ENCODE measurements at places on chromosomes 7 and 10.

- DNase-seq = no peak
Observed at GRCh38 chr10:112958275-112958995, 8.4 kb downstream of the TCF7L2 start.

GRCh38 chr7:102830197-102830596 is 81.4 kb downstream of the FAM185A start:
- DNase-seq = no peak

GRCh38 chr10:61389887-61390286 is 63.3 kb downstream of the TMEM26 start:
- no peak for DNase-seq

DNA sequence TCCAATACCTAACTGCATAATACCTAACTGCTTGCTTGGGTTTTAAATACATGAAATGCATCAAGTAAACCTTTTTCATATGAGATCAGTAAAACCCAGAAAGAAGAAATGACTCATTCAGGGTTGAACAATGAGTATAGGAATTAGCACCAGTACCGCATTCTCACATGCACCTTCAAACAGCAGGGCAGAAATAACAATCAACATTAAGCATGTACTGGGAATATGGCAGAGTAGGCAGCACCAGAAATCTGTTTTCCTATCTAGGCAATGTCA is 850.3 kb upstream of the SORCS1 start:
- no peak for DNase-seq

GRCh38 chr10:48299066-48299465 is 7.4 kb upstream of the MAPK8 start:
- no peak for DNase-seq

DNA sequence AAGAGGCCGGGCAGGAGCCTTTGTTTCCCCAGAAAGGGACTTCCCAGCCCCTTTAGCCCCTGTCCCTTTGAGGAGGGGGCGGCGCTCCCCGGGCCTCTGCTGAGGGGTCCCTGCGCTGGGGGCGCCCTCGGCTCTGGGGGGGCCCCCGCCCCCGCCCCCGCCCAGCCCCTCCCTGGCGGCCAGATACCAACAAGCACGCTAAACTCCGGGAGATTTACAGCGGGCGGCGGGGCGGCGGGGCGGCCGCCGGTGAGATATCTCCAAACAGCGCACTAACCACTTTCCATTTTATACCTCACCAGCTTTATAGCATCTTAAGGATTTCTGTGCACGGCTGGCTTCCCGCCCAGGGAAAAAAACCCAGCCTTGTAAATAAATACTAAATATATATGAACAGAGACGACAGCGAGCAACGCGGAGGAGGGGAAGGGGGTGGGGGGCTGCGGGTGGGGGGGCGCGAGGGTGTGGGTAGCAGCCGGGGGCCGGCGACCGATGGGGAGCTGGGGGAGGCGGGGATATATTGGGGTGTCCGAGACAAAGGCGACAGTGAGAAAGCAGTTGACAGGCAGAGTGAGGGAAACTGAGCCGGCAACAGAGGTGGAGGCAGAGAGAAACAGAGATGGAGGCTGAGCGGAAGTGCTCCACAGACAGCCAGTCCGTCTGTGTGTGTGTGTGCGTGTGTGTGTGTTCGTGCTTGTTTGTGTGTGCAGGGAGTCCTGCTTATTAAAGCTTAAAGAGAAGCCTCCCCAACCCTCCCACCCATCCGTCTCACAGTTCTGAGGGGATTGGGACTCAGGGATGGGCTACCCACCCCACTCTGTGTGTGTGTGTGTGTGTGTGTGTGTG is 85.8 kb downstream of the HIF1AN start:
- DNase-seq = no peak

DNA sequence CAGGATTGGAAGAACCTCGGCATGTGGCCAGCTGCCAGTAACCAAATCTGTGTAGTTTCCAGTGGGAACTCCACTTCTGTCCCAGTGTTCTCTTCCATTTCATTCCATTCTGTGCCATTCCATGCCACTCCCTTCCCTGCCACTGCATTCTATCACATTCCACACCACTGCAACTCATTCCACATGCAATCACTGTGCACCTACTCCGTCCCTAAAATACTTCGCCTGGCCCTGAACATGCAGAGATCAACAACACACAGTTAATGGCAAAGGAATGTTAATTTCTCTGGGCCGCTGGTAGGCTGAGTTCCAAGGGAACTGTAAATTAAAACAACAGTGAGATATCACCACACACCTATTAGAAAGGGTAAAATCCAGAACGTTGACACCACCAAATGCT is 64.8 kb downstream of the AKR1B1 start:
- no peak for DNase-seq

DNA sequence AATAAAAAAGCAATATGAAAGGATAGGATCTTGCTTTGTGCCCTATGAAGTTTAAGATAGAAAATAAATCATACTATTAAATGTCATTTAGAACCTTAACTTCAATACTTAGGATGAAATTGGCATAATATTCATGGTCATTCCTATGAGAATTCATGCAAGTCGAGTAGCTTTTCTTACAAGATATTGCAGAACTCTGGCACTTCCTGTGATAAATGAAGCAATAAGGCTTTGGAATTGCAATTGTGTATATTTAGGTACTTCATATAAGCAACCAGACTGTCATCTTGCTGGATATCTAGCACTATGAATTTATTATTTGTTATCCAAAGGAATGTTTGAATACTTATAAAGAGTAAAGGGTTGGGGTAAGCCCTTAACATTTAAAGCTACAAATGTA is 116.5 kb downstream of the ZNF438 start:
- DNase-seq = no peak

- peak; percentile 54 for DNase-seq
Observed at GRCh38 chr10:4804465-4804864, 21.5 kb upstream of the AKR1E2 start.

DNA sequence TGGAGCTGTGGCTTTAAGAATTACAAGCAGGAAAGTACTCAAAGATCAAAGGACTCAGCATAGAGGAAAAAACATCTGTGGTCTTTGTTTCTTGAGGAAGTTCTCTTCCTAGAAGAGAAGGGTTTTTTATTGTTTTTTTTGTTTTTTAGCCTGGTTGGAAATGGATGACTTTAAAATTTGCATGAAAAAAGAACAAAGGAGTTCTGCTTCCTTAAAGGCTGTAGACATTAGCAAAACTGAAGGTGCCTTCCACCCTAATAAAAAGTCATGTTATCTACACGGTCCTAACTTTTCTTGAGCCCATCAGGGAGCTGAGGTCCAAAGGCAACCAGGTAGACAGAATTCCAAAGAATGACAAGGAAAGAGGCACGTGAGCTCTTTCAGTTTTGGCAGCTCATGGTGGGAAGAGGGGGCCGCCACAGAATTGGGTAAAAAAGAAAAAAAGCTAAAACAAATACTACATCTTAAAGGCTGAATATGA is 356.6 kb downstream of the SH2D4B start:
- no peak for DNase-seq

GRCh38 chr7:135335628-135336139 is 102.0 kb downstream of the STRA8 start:
- peak; percentile 82 for DNase-seq

DNA sequence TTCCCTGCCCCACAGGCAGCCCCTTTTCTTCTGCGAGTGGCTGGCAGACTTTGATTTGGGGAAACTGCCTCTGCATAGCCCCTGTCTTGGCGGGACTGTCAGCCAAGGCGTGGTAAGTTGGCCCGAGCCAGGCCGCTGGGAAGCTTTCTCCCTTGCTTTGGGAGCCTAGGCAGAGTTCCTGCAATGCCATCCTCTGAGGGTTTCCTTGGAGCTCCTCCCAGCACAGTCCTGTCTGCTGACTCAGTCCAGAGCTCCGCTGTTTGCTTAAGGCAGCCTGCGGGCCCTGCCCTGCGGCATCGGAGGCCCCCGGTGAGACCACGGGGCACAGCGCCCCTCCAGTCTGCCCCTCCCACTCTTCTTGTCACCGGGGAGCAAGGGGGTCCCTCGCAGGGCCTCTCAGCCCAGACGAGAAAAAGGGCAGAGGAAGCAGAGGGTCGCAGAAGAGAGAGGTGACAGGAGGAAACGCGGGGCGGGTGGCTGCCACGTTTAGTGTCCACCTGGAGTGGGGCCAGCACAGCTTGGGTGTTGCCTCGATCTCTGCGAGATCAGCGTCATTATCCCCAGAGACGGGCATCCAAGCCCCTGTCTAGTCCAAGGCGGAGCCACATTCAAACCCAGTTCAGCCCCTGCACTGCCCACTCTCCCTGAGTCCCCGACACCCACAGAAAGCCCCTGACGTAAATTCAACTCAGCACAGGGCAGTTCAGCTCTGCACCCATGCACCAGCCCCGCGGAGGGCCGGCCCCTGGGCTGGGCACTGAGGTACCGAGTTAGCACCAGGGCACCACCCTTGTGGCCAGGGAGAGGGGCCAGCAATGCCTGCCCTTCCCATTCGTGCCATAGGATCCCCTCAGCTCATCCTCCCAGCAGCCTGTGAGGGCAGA is 59.0 kb upstream of the CHST15 start:
- peak; percentile 70 for DNase-seq

DNA sequence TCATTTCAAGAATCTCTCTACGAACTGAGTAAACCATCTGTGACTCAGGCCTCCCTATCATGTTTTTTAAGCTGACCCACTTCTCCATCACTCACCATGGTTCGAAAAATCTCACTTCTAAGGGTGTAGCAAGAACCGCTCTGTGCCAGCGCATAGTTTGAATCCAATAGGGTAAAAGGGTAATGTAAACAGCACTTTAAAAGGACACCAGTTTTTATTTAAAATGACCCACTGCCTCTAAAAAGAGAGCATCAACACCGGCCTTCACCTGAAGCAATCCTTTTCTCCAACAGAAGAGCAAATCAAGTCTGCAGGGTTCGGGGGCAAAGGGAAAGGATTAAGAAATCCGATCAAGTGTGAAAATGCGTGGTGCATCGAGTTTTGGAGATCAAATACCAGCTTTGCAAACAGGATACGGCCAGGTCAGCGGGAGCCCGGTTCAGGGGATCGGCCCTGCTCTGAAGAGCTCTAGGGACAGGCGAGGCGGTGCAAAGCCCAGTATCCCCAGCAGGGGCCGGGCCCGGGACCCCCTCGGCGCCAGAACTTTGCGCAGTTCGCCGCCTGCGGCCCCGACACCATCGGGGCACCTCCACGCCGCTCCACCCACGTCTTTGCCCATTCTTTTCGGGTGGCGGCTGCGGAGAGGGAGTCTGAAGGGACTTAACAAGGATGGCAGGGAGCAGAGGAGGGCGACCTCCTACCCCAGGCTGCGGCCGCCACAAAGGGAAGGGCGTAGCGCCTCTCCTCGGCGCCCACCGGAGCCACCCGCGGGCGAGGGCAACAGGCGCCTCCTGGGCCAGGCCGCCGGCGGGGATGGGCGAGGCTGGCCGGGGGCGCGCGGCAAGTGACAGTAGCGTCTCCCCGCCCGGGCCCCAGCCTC is 842 bp downstream of the NMT2 start:
- DNase-seq = peak; percentile 73

DNA sequence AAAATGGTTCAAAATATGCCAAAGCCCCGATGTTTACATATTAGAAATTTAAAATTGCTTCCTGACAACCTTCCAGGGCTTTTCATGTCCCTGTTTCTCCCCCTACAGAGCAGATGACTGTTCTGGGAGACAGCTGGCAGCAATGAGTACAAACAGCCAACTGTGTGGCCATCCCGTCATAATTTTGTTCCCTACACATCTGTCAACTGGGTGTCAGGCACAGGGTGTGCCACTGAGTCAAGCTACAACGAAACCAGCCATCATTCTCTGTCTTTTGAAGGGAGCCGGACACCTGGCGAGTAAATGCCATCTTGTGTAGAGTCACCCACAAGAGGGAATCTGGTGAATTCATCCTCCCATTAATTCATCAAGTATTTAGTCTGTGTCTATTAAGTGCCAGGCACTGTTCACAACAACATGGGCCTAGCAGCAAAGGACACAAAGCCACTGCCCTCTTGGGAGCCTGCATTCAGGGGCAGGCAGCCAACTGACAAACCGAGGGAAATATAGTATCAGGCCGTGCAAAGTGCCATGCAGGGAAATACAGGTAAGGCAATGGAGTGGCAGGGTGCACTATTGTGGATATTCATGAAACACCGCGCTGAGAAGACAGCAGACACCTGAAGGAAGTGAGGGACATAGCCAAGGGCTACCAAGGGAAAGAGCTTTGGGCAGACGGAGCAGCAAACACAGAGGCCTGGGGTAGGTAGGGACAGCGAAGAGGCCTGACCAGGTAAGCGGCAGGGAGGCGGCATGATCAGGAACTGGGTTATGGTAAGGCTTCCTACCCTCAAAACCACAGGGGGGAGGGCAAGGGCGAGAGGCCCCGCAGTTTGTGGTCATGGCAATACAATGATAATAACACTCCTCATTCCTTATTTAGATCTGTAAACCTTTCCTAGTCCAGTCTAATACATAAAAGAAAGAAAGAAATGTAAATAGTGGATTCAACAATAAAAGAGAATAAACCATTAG is 213.6 kb downstream of the FAM107B start:
- DNase-seq = no peak

- DNase-seq = no peak
Observed at GRCh38 chr7:28104041-28104541, 76.5 kb downstream of the JAZF1 start.

DNA sequence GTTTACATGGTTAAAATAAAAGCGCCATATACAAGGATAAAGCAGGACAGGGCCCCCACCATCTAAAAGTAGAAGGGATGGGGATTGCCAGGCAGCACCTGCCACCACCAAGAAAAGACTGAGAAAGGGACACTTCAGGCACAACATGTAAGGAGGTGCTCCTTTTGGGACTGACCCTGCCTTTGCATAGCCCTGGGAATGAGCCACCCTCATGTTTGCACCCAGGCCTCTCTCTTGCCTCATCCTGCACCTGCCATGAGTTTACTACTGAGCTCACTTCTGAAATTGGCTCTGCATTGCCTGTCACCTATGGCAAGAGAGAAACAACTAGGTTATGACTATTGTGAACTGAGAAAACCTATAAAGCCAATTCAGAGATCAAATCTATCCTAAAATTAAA is 489.7 kb downstream of the KCNMA1 start:
- no peak for DNase-seq

DNA sequence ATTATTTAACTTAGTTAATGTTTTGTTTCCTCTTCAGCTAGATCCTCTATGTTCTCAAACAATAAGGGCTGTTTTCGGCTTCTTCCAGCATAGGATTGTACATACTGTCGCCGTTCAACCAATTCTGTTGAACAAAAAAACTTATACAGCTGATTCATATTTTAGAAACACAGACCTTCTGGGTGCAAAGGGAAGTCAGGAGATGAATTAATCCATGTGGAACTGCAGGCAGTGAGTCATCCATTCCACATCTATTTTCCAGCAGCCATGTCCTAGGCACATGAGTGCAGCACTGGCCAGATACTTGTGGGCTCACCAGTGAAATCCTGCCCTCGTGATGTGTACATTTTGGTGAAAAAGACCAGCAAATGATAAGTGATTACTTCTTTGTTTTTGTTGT is 163.2 kb downstream of the JAZF1 start:
- DNase-seq = peak; percentile 52

GRCh38 chr7:112180223-112180622 is 26.0 kb downstream of the DOCK4 start:
- DNase-seq = no peak

- no peak for DNase-seq
Observed at GRCh38 chr7:83248000-83248399, 85.3 kb upstream of the PCLO start.

DNA sequence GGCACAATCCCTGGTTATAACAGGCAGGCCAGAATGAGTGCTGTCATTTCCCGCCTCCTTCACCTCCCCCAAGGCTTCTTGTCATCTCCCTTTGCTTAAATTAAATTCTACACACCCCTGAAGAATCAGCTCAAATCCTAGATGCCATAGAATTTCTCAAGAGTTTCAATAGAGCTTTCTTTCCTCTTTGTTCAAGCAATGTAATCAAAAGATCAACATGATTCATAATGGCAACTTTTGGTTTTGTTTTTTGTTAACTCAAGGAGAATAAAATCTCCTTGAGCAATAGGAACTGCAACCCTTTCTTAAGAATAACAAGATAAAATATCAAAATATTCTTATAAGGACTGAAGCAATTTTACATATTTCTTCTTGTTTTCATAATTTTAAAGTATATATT is 180.8 kb upstream of the CDK1 start:
- no peak for DNase-seq
